ENCODE measurements at places on chromosomes 3 and 15.
A peak's percentile ranks its signal among the peaks of the same experiment; 100 is the strongest.

- DNase-seq = no peak
These were observed 90.4 kb upstream of the PHLDB2 start for GRCh38 chr3:111768571-111769100.

- no peak for DNase-seq
These were observed 130.5 kb downstream of the KLF13 start for GRCh38 chr15:31457161-31457560.

DNA sequence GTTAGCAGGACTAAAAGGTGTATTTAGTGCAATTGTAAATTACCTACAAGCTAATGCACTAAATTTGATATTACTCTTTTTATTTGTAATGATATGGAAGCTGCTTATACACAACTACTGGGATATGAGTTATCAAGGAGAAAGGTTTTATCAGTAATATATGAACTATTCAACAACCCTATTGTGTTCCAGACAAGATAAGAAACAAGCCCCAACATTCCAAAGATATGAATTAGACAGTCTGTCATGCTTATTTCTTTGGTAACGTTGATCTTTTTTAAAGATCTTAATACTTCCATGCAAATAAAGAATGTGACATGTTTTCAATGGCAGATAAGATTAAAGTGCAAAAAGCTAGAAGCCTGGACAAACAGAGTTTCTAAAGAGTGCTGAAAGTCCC lies 314.0 kb upstream of the THBS1 start:
- DNase-seq = no peak

DNA sequence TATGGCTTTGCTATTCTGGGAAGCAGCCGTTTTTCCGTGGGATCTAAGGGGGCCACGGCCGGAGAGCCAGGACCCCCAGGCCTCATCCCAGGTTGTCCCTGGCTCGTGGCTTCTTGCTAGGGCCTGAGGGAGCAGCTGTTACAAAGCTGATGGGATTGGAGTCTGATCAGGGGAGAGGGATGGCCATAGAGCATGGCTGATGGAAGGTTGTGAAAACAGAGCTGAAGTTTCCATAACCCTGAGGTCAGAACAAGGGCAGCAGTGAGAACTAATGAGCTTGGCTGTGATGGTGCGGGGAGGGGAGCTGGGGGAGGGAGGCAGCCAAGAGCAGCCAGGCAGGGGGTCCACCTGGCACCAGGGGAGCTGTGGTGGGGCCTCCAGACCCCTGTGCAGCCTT lies 63.0 kb downstream of the LINGO1 start:
- DNase-seq = no peak

GRCh38 chr15:45863881-45864580 lies 229.2 kb downstream of the SQOR start:
- no peak for DNase-seq

DNA sequence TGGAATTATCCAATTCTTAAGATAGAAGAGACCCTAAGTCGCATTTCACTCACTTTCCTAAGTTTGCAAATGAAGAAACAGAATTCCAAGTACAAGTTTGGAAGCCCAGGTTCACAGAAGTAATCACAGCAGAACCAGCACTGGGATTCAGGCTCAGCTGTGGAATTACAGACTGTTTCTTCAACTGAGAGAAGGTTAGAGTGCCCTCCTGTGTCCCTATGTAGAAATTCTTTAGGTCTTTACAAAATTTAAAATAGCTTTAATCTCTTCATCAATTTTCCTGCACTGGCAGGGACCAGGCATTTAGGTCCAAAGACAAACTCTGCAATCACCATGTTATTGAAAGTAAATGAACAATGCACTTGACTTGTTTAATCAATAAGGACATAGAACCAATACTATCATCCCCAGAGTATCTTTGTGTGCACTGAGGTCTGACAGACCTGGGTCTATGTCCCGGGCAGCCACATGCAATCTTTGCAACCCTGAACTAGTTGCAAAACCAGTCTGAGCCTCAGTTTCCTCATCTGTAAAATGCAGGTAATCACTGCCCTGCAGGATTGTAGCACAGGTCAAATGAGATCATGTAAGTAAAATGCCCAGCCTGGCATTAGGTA lies 96.3 kb upstream of the ZBED2 start:
- no peak for DNase-seq

GRCh38 chr15:68403161-68403941 lies 28.6 kb downstream of the ITGA11 start:
- DNase-seq = no peak

DNA sequence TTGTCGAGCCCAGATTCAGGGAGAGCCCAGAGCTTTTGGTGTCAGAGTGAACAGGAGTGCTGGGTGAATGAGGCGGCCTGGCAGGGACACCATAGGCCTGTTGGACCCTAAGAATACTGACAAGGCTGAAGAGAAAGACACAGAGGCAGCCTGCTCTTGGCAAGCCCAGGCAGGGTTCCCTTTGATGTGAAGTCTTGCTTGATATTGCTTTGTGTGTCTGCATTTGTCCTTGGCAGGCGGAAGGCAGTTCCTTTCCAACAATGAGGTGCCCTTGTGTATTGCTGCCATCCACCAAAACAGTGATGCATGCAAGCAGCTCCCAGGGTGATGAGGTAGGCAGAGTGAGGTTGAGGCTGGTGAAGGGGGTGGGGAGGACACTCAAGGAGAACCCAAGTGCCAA lies 152.7 kb upstream of the TSC22D2 start:
- DNase-seq = peak; percentile 66

- DNase-seq = no peak
These were observed 263.9 kb upstream of the PROK2 start for GRCh38 chr3:72048873-72049272.

- DNase-seq = no peak
These were observed 120.3 kb downstream of the LRRK1 start for GRCh38 chr15:101039461-101039860.

DNA sequence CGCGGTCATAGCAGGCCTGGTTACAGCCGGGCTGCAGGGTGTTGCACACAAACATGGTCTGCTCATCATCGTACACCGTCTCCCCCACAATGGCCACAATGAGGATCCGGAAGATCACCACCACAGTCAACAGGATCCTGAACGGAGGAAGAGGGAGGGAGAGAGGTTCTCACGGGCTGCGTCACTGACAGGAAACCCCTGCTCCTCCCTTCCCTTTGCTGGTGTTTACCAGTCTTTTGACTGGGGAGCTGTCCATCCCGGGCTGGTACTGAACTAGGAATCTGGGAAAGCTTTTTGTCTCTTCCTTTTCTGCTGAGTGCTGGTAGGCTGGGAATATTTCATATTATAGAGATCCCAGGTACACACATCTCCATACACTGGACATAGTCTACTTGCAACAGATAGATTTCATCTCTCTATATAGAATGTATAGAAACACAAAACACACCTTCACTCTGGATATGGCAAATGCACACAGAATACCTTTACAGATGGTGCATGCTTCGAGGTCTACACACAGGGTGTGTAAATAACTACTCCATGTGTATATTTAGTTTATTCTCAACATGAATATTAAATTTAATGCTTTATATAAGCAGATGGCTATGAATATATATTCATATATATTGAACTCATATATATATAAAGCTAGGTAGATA lies 1.4 kb downstream of the GJD2 start:
- DNase-seq = no peak

GRCh38 chr15:91632176-91632575 lies 221.3 kb upstream of the SLCO3A1 start:
- DNase-seq = no peak

DNA sequence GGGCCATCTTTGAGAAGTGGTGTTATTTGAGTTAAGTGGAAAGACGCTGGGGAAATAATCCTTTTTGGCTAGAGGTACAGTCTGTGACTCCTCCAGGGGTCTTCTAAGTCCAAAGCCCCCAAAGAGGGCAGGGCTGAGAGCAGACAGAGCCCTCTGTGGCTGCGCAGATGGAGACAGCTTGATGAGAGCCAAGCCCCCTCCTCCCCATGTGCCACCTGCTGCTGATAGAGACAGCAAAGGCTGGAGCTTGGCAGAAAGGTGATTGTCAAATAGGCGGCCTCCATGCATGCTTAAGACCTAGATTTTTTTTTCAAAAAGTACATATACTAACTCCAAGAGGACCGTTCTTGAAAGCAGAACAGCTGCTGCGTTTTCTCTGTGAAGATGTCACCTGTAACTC lies 72.4 kb downstream of the CRYGS start:
- DNase-seq = no peak

DNA sequence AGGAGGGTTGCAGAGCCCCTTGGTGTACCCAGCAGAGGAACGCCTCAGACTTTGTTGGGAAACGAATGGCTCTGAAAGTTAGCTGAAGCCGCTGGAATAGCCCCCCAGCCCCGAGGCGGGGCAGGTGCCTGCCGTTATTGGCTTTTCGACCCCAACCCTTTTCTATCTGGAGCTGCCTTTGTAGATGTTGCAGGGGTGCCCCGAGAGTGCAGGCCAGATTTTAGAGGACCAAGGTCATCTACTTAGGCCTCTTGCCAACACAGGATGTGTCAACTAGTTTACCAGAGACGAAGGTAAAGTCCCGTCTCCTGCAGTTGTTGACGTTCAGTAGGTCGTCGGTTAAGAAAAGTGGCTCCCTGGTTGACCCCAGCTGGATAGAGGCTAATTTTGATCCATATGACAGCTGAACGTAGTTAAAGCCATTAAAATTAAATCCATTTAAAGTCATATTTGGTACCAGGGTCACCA lies 579 bp upstream of the UBE3A start:
- no peak for DNase-seq

DNA sequence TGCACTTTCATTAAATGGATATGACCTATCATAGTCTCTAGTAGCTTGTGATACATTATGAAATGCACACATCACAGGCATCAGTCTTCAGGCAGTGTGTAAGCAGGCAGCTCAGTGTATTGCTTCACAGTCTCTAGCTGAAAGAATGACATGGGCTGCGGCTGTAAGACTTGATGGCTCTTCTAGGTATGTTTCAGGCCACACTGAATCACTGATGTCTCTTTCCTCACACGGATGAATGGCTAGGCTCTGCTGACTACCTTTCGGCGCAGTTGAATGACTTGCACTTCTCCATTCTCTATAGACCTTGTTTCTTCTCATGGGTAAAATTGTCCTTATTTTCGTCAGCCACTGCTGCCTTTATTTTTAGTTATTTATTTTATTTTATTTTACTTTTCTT lies 15.4 kb downstream of the APH1B start:
- no peak for DNase-seq

GRCh38 chr3:142272200-142272891 lies 47.0 kb upstream of the GK5 start:
- DNase-seq = no peak

DNA sequence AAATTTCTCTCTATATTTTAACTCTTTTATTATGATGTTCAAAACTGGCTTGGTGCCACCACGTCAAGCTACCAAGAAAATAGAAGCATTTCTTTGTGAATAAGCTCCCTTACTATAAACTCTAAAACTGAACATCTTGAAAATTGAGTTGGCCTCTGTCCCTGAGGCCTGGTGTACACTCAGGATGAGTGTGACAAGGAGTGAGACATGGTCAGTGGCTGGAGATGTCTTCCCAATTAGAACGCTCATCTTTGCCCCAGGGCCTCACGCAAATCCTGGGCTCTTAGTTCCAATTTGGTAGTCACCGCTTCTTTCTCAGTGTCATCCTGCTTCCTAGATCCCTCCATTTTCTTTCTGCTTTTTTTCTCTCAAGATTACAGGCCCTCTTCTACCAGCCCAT lies 26.2 kb downstream of the SLC2A2 start:
- no peak for DNase-seq

DNA sequence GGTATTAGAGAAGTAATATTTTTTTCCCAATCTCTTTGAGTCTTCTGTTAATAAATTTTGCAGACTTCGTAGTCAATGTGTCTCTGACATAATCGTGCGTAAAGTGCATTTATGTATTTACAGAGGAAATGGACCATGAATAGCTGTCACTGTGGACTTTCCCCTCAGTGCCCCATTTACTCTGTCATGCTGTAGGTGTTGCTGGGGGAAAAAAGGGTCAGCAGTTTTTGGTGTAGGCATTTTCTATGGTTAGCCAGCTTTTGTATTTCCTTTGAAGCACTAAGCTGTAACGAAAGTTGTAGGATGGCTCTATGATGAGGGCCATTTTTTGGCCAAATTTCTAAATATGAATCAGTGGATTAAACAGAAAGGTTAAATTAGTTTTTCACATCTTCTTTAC lies 598.4 kb downstream of the FGF12 start:
- DNase-seq = no peak

- DNase-seq = no peak
These were observed 44.8 kb downstream of the ISL2 start for GRCh38 chr15:76381366-76381765.

Data from breast epithelium (tissue), 4 donors.